Daoy (cell line): ENCODE measurements at places on chromosomes 12 and 14.

- DNase-seq: no peak
These were observed 17.9 kb upstream of the SOS2 start for GRCh38 chr14:50249136-50249775.

GRCh38 chr14:21066882-21067502 lies 3.1 kb upstream of the ARHGEF40 start:
- no peak for DNase-seq

DNA sequence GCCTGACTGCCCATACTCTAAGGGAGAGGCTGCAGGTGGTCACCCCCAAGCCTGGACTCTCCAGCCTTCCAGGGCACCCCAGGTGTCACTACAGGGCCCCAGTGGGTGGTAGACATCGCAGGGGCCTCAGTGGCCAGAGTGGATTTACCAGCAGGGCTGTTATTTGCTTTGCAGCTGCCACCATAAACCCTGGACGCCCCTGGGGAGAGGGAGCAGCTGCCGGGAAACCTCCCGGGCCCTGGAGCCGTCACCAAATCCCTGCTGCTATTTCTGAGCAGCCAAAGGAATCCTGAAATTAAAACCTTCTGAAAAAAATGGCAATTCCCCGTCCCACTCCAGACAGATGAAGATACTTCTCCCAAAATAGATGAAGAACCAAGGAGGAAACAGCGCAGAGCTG lies 13.9 kb downstream of the TMEM119 start:
- no peak for DNase-seq

GRCh38 chr14:24084440-24084839 lies 9.7 kb upstream of the PCK2 start:
- no peak for DNase-seq

GRCh38 chr12:119679490-119679889 lies 11.6 kb downstream of the PRKAB1 start:
- DNase-seq: no peak

DNA sequence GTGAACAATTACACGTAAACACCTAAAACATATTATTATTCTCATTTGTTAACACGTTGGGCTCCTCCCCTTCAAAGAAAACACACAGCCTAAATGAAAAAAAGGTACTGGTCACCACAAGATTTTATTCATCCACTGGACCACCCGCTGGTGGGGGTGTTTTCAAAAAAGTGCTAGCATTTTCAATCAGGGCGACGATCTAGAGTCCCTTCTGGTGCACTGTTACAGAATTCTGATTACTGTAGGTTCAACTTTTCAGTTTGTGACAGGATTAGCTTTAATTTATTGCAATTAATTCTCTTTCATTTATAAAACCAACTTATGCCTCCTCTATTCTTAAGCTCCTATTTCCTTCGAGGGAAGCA lies 443 bp downstream of the MAGOHB start:
- DNase-seq: no peak

DNA sequence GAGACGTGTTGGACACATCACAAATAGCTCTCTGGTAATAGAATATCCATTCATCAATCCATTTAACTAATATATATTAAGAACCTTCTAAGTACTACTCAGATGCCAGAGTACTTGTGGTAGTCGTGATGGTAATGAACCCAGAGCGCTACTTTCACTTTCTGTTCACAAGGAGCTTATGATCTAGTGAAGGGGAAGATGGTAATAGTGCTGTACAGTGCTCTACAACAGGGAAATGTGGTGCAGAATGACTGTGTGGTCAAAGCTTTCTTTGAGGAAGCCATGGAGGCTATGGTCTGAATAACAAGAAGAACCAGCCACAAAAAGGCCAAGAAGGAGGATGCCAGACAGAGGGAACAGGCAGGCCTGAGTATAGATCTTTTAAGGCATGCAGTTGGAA lies 212.0 kb downstream of the PTPRO start:
- peak; percentile 53 for DNase-seq

DNA sequence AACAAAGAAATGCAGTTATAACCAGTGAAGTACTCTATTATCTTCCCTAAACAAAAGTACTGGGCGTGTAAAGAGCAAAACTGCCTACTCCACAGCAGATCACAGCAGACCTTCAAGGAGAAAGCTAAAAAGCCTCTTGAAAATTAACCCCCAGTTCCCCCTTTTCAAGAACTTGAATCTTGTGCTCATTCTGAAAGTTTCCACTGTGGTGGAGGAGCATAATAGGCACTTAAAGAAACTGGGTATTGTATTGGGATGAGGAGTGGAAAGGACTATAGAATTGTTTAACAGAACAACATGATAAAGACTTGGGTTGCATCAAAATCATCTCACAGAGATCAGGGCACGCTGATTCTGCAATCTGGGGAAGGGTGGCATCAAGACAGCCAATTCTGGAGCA lies 51.1 kb downstream of the SLC25A47 start:
- DNase-seq: no peak

- DNase-seq: no peak
These were observed 61.1 kb downstream of the NTF3 start for GRCh38 chr12:5493018-5493417.

- no peak for DNase-seq
These were observed 134.4 kb upstream of the FGD4 start for GRCh38 chr12:32264961-32265360.

GRCh38 chr12:19794116-19794515 lies 354.8 kb downstream of the AEBP2 start:
- no peak for DNase-seq

- DNase-seq: peak; percentile 50
These were observed 53.8 kb downstream of the GXYLT1 start for GRCh38 chr12:42090899-42091298.
